Stimulated activated CD4-positive, alpha-beta T cell treated with anti-CD3 and anti-CD28 coated beads, Interleukin-1b, Interleukin-23, amount 100 ng/mL, for 4 hours (primary cell): ENCODE measurements at places on chromosomes 1 and 21.

GRCh38 chr1:217542837-217543236 lies 88.1 kb downstream of the GPATCH2 start:
- no peak for DNase-seq

- DNase-seq = no peak
These were observed 1.5 kb upstream of the NR0B2 start for GRCh38 chr1:26915204-26915842.

- DNase-seq = no peak
These were observed 1.4 kb downstream of the USP25 start for GRCh38 chr21:15731243-15731613.

GRCh38 chr1:226675715-226676357 lies 63.2 kb downstream of the ITPKB start:
- DNase-seq = no peak

GRCh38 chr1:205933671-205934618 lies 9.3 kb downstream of the SLC26A9 start:
- DNase-seq = no peak

DNA sequence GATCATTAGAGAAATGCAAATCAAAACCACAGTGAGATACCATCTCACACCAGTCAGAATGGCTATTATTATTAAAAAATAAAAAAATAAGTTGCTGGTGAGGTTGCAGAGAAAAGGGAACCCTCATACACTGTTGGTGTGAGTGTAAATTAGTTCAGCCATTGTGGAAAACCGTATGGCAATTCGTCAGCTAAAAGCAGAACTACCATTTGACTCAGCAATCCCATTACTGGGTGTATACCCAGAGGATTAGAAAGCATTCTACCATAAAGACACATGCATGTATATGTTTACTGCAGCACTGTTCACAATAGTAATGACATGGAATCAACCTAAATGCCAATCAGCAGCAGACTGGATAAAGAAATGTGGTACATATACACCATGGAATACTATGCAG lies 42.2 kb downstream of the GIPC2 start:
- DNase-seq = no peak

DNA sequence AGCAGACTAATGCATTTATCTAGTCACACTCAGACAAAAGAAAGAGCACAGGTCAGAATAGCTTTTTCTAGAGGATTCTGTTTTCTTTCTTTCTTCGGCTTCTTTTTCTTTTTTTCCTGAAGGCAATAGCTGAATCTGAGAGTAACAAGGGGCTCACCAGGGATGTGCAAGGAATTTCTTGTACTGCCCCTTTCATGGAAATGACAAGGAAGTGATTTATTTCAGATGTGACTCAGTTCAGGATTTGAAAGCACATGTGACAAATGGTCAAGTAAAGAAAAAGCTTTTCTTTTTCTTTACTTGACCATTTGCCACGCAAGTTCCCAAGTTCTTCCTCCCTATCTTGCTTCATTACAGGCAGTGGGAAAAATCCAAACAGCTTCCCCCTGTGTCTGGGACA lies 202.0 kb downstream of the GABPA start:
- DNase-seq = no peak

DNA sequence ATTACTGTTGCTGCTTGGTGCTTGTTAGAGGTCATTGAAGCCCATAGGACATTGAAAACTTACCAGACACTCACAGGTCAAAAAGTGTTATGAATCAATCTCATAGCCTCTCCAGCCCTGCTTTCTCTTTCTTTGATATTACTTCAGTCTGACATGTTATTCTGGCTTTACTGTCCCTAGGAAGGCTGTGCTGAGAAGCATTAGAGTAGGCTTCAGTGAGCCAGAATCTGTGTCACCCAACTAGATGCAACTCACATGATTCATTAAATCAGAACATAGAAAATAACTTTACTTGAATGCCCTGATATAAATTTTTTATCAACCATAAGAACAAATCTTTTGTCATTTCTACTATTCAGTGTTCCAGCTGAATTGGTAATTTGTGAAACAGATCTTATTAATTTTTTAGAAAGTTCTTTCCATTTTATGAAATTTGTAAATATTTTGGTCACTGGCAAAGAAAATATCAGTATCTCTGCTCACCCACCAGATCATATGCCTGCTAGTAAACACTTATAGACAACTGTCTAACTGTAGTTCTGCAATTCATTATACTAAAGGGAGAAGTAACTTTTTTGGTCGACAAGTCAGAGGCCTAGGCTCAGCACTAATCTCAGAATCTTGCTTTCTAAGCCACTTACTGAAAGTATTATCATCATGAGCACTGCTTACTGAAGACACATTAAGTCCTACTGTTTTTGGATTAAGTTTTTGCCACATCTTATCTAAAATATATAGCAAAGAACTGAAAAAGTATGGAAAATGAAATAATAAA lies 48.2 kb downstream of the RPAP2 start:
- DNase-seq = no peak

DNA sequence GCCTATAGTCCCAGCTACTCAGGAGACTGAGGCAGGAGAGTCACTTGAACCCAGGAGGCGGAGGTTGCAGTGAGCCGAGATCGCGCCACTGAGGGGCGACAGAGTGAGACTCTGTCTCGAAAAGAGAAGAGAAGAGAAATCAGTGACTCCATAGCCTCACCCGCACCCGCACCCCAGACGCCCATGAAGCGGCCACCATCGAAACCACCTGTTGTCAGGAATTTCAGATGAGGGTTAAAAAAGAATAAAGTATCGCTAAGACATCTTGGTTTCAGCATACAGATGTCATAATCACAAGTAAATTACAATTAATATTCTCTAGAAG lies 47.4 kb downstream of the NPHP4 start:
- no peak for DNase-seq

DNA sequence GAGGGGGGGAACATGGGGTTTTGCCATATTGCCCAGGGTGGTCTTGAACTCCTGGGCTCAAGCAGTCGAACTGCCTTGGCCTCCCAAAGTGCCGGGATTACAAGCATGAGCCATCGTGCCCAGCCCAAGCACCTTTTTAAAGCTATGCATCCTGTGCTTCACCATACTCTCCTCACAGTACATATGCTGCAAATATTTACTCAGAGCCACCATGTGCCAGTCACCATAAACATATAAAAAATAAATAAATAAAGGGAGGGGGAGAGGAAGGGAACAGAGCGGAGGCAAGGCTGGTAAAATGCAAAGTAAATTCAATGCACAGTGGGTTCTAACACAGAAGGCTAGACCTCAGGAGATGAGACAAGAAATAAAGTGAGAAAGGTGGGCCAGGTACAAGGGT lies 64.7 kb downstream of the CAPZB start:
- DNase-seq = no peak

GRCh38 chr1:61241411-61241838 lies 159.1 kb downstream of the NFIA start:
- no peak for DNase-seq

GRCh38 chr1:173476197-173476664 lies 904 bp upstream of the PRDX6 start:
- DNase-seq = no peak

DNA sequence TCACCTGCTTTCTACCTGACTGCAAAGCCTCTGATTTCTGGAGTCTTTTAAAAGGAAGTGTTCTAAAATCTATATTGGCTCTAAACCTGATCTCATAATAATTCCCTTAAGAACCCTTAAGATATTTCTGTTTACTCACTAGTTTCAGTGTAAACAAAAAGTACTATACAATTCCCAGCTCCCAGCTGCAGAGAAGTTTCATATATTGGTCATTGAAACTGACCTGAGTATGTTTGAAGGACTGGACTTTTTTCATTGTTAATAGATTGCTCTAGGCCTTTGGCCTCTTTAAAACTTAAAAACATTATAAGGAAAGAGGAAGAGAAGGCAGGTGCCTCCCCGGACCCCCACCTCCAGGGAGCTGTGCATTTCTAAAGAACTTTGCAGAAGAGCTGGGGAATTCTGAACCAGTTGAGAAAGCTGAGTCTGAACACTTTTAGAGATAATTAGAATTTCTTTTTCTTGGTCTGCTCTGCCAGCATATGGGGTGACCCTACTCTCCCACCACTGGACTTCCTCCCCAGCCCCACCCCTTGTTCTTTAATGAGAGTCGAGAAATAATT lies 23.7 kb downstream of the CLIC6 start:
- DNase-seq = no peak

DNA sequence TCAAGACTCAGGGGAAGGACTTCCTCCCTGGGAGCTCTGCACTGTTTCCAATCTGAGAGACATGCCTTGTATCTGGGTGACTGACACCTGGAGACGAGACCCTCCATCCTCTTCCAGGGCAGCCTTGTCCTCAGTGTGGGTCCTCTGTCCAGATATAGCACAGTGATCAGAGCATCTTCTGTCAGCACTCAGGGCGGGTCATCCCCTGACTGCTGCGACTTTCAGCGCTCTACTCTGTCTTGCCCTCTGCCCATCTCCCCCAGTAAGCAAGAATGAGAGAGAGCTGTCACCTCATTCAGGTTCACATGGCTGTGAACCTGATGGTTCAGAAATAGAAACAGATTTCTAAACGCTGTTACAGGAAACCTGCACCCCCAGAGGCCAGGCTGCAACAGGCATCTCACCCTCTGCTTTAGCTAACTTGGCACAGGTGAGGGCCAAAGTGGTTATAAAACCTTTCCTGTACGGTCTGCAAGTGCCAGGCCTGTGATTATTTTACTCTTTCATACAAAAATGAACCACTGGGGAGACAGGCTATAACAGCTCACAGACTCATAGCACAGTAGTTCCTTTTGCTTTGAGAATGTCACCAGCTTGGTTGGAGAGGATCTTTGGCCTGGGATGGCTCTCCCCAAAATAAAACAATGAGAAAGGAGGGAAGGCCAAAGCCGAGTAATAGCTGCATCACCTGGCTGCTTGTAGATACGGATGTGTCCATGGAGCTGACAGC lies 11.4 kb upstream of the TENT5C start:
- DNase-seq = no peak

- DNase-seq = no peak
These were observed 25.2 kb upstream of the TTC22 start for GRCh38 chr1:54826226-54826816.

GRCh38 chr1:2489615-2490014 lies 13.5 kb downstream of the PLCH2 start:
- no peak for DNase-seq

- DNase-seq = no peak
These were observed 51.5 kb downstream of the APP start for GRCh38 chr21:26118938-26119540.

DNA sequence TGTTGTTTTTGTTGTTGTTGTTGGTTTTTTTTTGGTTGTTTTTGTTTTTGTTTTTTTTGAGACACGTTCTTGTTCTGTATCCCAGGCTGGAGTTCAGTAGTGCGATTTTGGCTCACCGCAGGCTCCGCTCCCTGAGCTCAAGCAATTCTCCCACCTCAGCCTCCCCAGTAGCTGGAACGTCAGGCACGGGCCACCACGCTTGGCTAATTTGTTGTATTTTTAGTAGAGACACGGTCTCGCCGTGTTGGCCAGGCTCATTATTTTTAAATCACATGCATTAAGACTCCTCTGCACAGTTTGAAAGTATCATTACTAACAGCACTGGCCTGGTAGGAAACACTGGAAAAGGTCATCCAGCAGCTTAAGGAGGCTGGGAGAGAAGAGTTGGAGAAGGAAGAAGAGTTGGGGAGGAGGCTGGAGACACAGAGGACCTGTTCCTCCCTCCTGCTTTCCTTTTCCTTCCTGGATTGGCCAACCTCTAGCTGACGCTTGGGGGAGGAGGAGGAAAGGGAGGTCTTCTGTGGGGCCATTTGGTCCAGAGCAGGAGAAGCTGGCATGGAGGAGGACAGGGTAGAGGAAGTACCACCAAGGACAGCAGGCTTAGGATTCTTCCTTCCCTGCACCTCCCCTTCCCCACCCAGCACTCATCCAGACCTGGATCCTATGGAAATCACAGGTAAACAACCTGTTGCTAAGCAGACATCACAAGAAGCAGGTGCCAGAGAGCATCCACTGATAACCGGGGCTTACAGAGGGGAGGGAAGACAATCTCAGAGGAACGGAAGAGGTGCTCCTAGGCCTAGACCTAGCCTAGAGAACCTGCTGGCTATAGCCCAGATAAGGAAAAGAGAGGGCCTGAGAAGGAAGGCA lies 71.9 kb upstream of the GOLT1A start:
- DNase-seq = no peak

DNA sequence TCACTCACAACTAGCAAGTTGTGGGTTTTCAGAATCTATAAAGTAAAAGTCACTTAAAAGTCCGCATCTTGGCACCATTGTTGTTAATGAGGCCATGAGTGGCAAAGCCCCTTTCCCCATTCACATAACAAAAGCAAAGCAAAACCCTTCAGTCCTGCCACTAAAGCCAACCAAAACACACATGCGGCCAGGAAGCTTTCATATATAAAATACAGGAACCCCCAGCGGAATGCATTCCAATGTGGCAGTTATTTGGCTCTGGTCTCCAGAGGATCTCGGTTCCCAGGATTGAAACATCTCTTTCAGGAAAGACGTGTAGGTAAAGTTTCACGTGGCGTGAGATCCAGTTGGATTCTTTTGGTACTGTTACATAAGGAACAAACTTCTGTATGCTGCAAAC lies 2.5 kb upstream of the LBR start:
- no peak for DNase-seq

- no peak for DNase-seq
These were observed 34.7 kb downstream of the PTPRU start for GRCh38 chr1:29270929-29271521.

- DNase-seq = no peak
These were observed 242.6 kb upstream of the CXADR start for GRCh38 chr21:17270229-17270628.

DNA sequence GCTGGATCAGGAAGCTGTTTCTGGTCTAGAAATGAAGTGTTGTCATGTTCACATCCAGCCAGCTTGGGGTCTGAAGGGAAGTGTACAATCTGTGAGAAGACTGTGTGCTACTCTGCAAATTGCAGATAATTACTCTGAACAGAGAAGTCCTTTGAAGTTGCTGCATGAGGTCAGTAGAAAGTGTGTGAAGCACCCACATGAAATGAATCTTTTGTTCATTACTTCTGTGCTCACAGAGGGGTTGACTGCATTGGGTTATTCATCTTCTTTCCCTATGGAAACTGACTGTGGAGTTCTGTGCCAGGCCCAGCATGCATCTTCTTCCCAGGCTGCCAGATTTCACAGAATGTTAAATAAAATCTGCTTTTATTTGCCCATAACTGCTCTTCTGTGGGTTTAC lies 47.1 kb downstream of the CTH start:
- no peak for DNase-seq

DNA sequence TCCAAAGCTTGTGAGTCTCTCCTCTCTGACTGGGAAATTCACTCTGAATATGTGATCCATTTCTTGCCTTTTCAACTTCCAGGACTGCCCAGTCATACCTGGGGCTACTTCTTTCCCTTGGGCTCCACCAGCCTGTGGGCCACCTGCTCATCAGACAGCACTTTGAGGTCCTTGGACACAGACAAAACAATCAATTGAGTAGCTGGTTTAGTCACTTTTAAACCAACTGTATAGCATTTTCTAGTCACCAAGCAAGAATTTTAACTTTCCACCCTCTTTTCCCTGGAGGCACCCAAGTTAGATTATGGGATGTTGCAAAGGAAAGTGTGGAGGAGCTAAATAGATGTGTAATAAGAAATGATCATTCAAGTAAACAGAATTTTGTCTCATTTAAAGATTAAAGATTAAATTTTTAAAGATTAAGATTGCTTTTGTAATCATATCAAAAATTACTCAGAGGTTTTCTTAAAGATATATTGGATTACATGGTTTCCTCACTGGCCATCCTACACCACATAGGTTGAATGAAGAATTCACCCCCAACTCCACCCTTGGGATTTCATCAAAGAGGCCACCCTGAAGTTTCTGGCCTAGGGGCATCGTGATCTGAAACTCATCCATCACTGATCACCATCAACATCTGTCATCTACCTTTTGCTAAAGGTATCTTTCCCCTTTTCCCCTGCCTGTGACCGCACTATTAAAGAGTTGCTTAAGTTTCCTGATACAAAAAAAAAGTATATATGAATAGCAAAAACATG lies 219.2 kb upstream of the NR5A2 start:
- no peak for DNase-seq
